ENCODE measurements at places on chromosomes 12 and 14. TPM values are rescaled to one million over a fixed set of nuclear protein-coding genes. Genes with fewer than 3 reads are reported as not detected.

GRCh38 chr12:131436922-131437705 lies 273.8 kb upstream of the SFSWAP start:
- H3K4me1 ChIP-seq = no peaks in the 10 kb centered on the region
- no peak overlapping the region for H3K27ac ChIP-seq
- no peak overlapping the region for H3K4me3 ChIP-seq

DNA sequence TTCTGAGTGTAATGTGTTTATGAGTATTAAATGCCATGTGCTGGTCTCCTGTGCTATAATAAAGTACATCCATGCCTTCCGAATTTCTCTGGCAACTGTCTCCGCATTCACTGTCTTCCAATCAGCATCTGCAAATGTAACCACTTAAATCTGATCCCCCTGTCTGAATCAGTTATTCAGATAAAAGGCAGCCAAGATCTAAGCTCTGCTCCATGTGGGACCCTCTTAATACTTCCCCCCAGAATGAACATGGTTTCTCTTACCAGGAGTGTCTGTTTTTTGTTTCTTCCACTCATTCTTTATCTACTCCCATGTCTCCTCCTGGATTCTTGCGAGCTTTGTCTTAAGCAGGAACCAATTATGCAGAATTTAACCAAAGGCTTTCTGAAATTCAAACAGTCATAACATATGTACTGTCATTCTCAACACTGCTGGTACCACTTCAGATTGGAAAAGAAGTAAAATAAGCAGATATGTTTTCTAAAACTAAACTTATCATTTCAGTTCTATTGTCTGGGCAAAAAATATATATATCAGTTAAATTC lies 996.7 kb upstream of the FLRT2 start:
- no peak for DNase-seq
- no peaks in the 10 kb centered on the region for H3K4me1 ChIP-seq
- no peak overlapping the region for H3K4me3 ChIP-seq
- no peak overlapping the region for H3K27ac ChIP-seq
- no peaks in the 10 kb centered on the region for H3K36me3 ChIP-seq

DNA sequence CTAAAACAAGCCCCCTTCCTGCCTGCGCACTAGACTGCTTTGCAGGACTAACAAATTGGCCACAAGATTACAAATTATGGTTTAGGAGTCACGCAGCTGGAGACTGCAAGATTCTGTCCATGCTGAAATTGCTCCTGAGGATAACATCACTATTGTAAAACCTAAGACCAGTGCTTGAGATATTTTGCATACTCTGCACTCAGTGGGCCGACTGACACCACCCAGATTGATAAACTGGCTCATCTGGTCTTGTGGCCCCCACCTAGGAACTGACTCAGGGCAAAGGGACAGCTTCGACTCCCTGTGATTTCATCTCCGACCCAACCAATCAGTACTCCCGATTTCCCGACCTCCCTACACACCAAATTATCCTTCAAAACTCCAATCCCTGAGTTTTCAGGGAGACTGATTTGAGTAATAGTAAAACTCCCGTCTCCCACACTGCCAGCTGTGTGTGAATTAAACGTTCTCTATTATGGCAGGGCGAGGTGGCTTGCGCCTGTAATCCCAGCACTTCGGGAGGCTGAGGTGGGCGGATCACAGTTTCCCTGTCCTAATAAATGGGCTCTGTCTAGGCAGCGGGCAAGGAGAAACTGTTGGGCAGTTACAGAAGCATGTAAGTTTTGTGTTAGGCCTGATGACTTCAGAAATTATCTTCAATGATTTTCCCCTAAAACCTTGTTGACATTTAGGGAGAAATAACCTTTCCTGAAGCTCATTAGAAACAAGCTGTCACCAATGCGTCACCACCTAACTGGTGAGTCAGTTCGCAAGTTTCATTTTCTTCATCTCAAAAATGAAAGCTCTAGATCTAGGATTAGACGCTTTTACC lies 5.3 kb upstream of the UBC start:
- H3K27me3 ChIP-seq = no peaks in the 10 kb centered on the region
- H3K27ac ChIP-seq = no peak overlapping the region
- H3K4me1 ChIP-seq = peaks cover 29% of the 10 kb centered on the region
- H3K36me3 ChIP-seq = no peaks in the 10 kb centered on the region
- no peak overlapping the region for H3K4me3 ChIP-seq

RNASE7 gene
- polyA plus RNA-seq = not detected

DNA sequence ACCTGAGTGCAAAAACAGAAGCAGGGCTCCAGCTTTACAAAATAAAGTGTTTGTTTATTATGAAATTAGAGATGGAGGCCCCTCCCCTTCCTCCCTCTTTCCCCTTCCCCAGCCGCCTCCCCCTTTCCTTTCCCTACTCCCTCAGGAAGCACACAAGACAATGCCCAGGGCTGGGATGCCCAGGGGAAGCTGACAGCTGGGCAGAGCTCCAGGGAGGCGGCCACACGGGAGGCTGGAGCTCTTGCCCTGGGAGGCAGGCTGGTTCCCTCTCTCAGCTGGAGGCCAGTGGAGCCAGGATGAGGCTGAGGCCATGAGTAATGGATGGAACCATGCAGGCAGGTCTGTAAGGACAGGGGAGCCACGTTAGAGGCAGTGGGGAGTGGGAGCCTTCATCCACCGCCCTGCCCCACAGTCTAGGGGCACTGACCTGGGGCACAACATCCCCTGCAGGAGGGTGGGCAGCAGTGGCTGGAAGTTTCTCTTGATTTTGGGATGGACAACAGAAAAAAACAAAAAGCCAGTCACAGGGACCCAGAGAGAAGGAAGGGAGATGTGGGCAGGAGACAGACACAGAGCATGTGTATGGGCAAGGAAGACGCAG lies 5.1 kb downstream of the PSMB11 start:
- no peaks in the 10 kb centered on the region for H3K36me3 ChIP-seq
- H3K4me1 ChIP-seq = no peaks in the 10 kb centered on the region
- DNase-seq = no peak
- H3K27me3 ChIP-seq = no peaks in the 10 kb centered on the region

Data from pancreas (tissue), 10 donors.